T-helper 17 cell (primary cell): ENCODE measurements at places on chromosomes 11 and 22.

GRCh38 chr11:111104185-111104584 is 141.3 kb upstream of the POU2AF2 start:
- no peak for DNase-seq

- DNase-seq: no peak
Measured at GRCh38 chr11:85540635-85541205, 86.4 kb downstream of the DLG2 start.

GRCh38 chr11:73381589-73381988 is 5.4 kb downstream of the RELT start:
- DNase-seq: no peak

- no peak for DNase-seq
Measured at GRCh38 chr22:37775785-37776638, 31.7 kb upstream of the GCAT start.

- no peak for DNase-seq
Measured at GRCh38 chr22:40995821-40996220, 44.6 kb downstream of the RBX1 start.

GRCh38 chr22:46068593-46069491 is 81.5 kb upstream of the PPARA start:
- no peak for DNase-seq

GRCh38 chr22:32016081-32016480 is 27.0 kb upstream of the SLC5A1 start:
- DNase-seq: no peak

GRCh38 chr11:44731685-44732430 is 5.1 kb downstream of the TSPAN18 start:
- no peak for DNase-seq

- DNase-seq: no peak
Measured at GRCh38 chr11:115874843-115875242, 370.6 kb upstream of the CADM1 start.

DNA sequence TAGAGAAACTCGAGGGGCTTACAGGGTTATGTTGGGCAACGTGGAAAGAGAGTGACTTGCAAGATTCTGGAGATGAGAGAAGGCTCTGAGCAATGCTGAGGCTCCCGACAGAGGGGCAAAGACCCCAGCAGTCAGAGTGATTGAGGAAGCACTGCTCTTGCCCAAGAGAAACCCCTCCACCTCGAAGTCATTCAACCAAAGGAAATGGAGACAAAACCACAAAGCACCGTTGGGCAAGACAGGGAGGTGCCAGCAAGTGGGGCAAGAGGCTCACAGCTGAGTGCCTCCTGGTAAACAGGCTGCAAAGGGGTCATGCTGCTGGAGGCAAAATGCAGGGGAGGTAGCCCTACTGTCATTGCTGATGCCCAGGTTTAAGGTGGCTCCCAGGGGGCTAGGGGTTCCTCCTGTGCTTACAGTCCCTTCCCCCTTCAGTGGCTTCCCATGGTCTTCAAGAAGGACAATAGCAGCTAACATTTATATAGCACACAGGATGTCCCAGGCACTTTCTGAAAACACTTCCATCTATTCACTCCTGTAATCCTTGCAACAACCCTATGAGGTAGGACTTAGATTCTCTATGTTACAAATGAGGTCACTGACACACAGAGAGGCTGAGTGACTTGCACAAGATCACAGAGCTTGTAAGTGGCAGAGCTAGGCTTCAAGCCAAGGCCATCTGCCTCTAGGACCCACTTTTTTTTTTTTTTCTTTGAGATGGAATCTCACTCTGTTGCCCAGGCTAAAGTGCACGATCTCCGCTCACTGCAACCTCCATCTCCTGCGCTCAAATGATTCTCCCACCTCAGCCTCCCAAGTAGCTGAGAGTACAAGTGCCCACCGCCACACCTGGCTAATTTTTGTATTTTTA is 18.1 kb upstream of the MYH9 start:
- no peak for DNase-seq

GRCh38 chr22:29701155-29701999 is 18.4 kb upstream of the CABP7 start:
- no peak for DNase-seq

DNA sequence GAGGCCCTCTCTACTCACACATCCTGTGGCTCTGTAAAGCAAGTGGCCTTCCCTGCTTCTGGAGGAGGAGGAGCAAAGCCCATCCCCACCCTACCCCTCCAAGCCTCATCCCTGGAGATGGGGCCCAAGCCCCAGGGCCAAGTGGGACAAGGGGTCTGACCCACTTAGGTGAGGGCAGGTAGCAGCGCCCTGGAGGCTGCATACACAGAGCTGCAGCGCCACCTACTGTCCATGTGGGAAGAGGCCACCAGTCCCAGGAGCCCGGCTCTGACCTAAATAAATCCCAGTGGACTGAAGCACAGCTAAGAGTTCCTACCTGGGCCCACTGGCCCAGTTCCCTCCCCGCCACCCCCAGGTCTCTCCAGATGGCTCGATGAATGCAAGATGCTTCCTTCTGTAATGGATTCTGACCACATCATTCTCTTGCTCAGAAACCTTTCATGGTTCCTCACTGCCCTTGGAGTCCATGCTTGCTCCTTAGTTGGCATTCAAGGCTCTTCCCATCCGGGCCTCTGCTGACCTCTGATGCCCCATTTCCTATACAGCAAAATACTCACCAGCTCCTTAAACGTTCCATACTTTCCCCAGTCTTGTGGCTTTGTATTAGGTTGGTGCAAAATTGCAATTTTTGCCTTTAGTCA is 62.1 kb downstream of the THAP12 start:
- peak; percentile 82 for DNase-seq

GRCh38 chr22:31604746-31605705 is 57.0 kb downstream of the PISD start:
- no peak for DNase-seq

- no peak for DNase-seq
Measured at GRCh38 chr11:15594607-15595006, 479.9 kb downstream of the INSC start.

DNA sequence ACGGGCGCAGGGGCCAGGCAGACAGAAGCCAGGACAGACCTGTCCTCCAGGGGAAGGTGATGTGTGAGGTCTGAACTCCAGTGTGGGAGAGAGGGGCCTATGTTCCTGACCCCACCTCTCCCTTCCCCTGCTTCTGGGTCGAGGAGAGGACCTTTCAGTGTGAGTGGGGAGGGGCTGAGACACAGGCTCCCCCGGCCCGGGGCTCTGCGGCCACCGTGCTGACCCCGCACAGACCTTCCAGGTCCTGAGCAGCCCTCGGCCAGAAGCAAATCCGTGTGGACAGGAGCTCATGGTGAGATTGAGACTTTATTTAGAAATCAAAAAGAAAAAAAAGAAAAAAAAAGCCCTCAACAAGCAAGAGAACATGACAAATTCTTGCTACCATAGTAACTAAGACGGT is 680.5 kb downstream of the BRD1 start:
- no peak for DNase-seq

DNA sequence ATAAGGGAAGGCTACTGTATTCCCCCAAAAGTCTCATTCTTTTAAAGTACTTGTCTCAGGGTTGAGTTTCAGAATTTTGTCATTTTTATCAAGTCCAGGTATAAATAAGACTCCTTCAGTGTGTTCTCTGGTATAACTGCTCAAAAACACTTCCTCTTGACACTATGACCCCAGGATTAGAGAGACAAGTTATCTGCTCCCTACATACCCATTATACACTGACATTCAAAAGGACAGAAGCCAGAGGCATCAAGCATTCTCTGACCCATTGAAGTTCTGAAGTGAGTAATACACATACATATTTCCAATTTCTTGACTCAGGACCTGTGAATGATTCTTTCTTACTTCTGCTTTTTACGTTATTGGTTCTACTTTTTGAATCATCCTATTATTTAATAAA is 447.8 kb upstream of the CNTN5 start:
- no peak for DNase-seq

DNA sequence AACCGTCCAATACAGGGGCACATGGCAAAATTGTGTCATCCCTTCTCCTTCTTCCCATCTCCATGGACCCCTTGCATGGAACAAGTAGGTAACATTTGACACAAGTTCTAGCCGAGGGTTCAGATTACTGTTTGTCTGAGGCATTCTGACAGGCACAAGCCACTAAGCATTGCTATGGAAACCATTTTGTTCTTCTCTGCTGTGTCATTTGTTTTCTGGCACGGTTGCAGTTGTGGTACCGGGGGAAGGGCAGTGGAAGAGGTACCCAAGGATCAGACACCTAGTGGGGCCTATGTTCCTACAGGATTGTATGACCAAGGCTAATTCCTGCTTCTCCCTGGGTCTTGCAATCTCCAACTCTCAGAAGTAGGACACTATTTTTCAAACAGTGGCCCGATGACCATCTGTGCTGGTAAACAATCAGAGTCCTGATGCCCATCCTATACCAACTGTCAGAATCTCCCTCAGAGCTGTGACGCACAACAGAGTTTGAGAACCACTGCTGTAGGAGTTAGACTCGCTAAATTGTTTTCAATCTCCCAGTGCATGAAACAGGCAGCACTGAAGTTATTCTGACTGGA is 69.3 kb downstream of the KCNC1 start:
- DNase-seq: no peak

DNA sequence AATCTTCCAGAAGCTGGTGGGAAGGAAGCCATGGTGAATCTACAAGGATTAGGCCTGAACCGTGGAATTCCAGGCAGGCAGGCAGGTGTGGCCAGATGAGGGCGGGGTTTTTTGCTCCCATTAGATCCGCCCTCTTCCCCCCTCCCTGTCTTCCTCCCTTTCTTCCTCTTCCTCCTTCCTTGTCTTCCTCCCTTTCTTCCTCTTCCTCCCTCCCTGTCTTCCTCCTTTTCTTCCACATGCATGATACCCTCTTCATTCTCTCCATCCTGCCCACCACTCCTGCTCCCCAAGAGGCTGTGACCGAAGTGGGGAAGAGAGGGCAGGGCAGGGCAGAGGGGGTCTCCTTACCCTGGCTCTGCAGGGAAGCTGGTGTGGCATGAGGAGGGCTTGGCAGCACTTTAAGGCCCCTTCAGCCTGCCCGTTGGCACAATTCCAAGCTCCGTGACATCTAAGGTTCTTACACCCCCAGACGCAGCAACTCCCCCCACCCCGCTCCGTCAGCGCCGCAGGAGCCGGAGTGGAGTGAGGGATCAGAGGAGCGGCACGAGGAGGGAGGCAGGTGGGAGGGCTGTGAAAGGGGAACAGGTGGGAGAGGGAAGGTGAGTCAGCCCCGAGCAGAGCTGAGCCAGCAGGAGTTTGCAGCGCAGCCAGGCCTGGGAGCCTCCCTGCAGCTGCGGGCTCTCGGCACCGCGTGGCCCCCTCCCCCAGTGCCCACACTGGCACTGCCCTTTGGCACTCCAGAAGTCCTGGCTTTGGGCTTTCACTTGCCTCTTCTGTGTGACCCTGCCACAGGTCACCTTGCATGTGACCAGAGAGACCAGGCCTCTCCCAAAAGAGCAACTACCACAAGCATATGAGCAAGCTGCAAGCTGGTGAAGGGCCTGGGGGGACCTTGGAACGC is 32.1 kb downstream of the KCNJ4 start:
- DNase-seq: no peak

DNA sequence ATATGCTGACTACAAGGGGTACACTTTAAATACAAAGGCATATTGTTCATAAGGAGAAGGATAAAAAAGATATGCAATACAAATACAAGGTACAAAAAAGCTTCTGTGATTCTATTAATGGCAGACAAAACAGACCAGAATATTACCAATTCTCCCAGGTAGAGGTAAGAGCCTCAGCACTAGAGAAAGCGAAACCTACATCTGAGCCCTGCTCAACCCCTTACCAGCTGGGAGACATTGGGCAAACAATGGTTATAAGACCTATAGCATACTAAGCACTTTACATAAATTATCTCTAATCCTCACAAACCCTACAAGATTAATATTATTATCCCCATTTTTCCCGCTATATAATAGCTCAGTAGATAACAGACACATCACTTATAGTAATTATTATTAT is 41.2 kb upstream of the LRRC55 start:
- DNase-seq: no peak

- DNase-seq: no peak
Measured at GRCh38 chr11:11218629-11218986, 134.4 kb downstream of the CSNK2A3 start.

- no peak for DNase-seq
Measured at GRCh38 chr22:31923136-31923535, 21.2 kb upstream of the YWHAH start.

DNA sequence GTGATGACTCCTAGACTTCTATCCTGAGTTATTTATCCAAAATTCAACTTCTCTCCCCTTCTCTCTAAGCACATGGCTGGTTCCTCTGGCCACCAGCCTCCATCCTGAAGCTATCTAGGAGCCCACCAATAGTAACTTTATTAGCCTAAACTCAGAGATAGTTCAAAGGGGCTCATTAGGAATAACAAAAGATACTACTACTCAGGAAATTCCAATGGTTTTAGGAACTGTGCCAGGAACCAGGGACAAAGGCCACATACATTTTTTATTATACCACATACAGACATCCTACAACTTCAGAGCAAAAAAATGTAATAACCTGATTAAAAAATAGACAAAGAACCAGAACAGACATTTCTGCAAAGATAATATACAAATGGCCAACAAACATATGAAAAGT is 27.9 kb downstream of the SLC25A17 start:
- no peak for DNase-seq

DNA sequence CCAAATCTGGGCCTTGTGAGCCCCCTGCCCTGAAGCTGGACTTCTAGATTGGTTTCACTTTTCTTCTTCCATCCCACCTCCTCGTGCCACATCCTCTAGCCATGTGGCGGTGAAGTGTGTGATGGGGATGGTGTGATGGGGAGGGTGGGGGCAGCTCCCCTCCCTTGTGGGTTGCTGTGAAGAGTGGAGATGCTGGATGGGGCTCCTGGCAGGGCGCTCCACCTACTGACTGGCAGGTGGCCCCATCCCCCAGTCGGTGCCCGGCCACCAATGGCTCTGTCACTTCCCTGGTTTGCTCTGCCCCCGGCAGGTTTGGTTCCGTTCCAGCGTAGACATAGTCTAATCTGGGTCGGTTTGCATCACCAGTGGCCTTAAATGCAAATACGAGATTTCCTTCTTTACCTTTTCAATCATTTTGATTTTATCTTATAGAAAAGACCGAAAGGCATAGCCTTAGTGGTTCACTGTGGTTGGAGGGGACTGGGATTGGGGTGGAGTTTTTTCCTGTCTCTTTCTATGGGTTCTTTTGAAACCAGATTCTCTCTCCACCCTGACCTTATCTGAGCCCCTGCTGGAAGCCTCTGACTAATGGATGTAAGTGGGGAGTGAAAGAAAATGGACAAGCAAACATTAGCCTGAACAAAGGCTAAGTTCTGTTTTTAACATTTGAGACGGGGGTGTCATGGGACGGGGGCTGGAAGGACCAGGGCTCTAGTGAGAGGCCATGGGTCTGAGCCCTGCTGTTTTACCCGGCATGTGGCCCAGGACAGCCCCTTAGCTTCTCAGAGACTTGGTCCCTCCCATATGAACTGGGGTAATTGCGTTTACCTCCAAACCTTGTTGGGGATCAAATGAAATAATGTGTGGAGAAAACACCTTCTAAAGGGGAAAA is 149.3 kb downstream of the CACNA1I start:
- no peak for DNase-seq
